ENCODE measurements at places on chromosomes 3 and 15.

DNA sequence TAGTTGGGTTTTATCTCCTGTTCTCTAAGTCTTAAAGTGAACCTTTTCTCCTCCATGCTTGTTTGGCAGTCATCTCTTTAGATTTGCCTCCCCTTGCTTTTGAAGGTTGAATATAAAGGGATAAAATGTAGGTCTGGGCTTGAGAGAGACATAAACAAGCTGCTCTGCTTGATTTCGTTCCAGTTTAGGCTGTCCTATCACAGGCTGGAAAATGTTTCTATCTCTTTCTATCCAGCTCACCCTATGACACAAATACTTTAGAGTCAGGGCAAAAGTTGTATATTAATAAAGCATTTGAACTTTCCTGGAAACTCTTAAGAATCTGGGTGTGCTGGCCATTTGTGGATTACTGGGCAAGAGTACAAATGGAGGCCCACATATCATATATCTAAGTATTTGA is 29.5 kb upstream of the ZBBX start:
- H3K36me3 ChIP-seq, result no peaks in the 10 kb centered on the region
- H3K27ac ChIP-seq, result no peak overlapping the region
- H3K27me3 ChIP-seq, result no peaks in the 10 kb centered on the region

GRCh38 chr3:60147249-60147950 is 1097.6 kb upstream of the CFAP20DC start:
- no peaks in the 10 kb centered on the region for H3K4me1 ChIP-seq
- H3K27me3 ChIP-seq, result no peaks in the 10 kb centered on the region

- no peaks in the 10 kb centered on the region for H3K27me3 ChIP-seq
- DNase-seq, result no peak
- no peak overlapping the region for H3K27ac ChIP-seq
- no peaks in the 10 kb centered on the region for H3K4me1 ChIP-seq
Observed at GRCh38 chr3:16298891-16299290, 33.9 kb downstream of the OXNAD1 start.

GRCh38 chr3:46705022-46705530 is 3.9 kb downstream of the TMIE start:
- no peaks in the 10 kb centered on the region for H3K27me3 ChIP-seq
- peak; percentile 61 for DNase-seq
- H3K27ac ChIP-seq, result no peak overlapping the region
- H3K36me3 ChIP-seq, result no peaks in the 10 kb centered on the region

DNA sequence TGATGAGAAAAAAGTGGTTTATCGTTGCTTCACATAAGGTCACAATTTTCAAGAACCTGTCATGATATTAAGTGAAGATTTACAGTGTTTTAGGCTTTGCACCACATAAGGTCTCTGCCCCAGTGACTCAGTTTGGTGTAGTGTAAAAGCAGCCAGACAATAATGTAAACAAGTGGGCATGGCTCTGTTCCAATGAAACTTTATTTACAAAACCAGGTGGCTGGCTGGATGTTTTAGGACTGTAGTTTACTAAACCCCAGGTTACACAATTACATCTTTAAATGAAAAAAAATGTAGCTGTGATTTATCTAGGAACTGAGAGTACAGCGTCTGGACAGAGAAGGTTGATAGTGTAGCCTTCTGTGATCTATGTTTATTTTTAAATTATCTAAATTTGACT is 9.7 kb upstream of the FBXL22 start:
- no peak for DNase-seq
- no peak overlapping the region for H3K4me3 ChIP-seq
- peaks cover 1% of the 10 kb centered on the region for H3K4me1 ChIP-seq
- H3K36me3 ChIP-seq, result no peaks in the 10 kb centered on the region
